ENCODE measurements at places on chromosomes 13 and 19. TPM values are rescaled to one million over a fixed set of nuclear protein-coding genes. Genes with fewer than 3 reads are reported as not detected.

DNA sequence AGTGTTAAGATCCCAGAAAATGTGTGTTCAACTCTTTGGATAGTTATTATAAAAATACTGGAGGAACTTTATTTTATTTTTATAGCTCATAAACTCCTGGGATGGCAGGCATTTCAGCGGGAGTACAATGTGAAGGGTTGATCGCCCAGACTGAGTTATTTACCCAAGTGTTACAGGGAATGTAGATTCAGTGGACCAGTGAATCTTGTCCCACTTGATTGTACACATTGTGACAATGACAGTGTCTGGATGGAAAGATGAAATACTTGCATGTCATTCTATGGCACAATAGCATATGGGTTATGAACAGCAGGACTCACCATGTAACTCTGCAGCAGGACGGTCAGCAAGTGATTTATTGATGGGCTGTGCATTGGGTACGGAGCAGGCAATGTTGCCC is 20.3 kb downstream of the OLFM4 start:
- no peaks in the 10 kb centered on the region for H3K36me3 ChIP-seq
- no peaks in the 10 kb centered on the region for H3K4me1 ChIP-seq
- H3K27me3 ChIP-seq: no peaks in the 10 kb centered on the region

GRCh38 chr13:43373400-43373799 is 350.0 kb downstream of the DNAJC15 start:
- H3K27ac ChIP-seq: no peak overlapping the region
- H3K27me3 ChIP-seq: no peaks in the 10 kb centered on the region
- no peaks in the 10 kb centered on the region for H3K4me1 ChIP-seq
- no peak overlapping the region for H3K4me3 ChIP-seq
- DNase-seq: no peak

Gene SHANK1
- total RNA-seq: 6.6 TPM

Gene NECTIN2
- total RNA-seq: 76.0 TPM

Gene HNRNPUL1
- 213 TPM for total RNA-seq

DNA sequence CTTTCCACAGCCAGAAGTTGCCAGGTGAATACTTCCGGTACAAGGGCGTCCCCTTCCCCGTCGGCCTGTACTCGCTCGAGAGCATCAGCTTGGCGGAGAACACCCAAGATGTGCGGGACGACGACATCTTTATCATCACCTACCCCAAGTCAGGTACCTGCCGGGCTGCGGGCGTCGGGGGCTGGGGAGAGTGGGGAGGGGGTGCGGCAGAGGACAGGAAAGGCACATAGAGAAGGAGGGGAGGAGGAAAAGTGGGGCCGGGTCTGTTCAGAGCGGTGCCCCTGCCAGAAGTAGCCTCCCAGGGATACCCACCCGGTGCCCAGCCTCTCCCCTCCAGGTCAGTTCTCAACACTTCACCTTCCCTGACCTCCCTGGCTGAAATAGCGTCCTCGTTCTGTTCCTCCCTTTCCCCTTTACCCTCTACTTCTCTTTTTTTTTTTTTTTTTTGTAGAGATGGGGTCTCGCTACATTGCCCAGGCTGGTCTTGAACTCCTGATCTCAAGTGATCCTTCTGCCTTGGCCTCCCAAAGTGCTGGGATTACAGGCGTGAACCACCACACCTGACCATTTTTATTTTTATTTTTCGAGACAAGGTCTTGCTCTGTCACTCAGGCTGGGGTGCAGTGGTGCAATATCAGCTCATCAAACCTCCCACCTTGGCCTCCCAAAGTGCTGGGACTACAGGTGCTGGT is 24.1 kb downstream of the SULT2B1 start:
- no peaks in the 10 kb centered on the region for H3K36me3 ChIP-seq
- H3K27ac ChIP-seq: no peak overlapping the region
- H3K4me1 ChIP-seq: peaks cover 9% of the 10 kb centered on the region
- H3K27me3 ChIP-seq: no peaks in the 10 kb centered on the region

- no peaks in the 10 kb centered on the region for H3K4me1 ChIP-seq
- H3K36me3 ChIP-seq: no peaks in the 10 kb centered on the region
- no peak overlapping the region for H3K27ac ChIP-seq
- no peak for DNase-seq
These were observed 16.8 kb downstream of the ADGRE2 start for GRCh38 chr19:14761607-14762006.

Gene HPN
- total RNA-seq: 1.7 TPM

DNA sequence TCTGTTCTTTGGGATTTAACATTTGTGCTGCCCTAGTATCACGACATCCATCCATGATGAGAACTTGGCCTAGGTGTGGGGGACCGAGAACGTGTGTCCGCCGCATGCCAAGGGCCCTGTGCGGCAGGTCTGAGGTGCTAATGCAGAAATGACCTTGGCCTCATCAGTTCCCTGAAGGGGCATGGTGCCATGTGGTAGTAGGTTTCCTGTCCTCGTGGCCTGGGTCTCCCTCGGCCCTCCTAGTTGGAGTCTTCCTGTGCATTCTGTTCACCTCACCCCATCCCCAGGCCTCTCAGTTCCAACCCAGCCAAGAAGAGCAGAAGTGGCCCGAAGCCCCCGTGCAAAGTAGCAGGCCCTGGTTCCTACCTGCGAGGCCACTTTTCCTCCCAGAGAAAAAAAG is 59.8 kb downstream of the GGACT start:
- peak; percentile 59 for DNase-seq
- no peaks in the 10 kb centered on the region for H3K4me1 ChIP-seq
- no peak overlapping the region for H3K4me3 ChIP-seq

- DNase-seq: no peak
- no peaks in the 10 kb centered on the region for H3K27me3 ChIP-seq
- no peak overlapping the region for H3K4me3 ChIP-seq
- no peaks in the 10 kb centered on the region for H3K36me3 ChIP-seq
- no peaks in the 10 kb centered on the region for H3K4me1 ChIP-seq
- H3K27ac ChIP-seq: no peak overlapping the region
These were observed 886.7 kb upstream of the PCDH20 start for GRCh38 chr13:62302341-62302740.

GRCh38 chr13:94303644-94304174 is 175.8 kb downstream of the DCT start:
- H3K27me3 ChIP-seq: no peaks in the 10 kb centered on the region
- peaks cover 7% of the 10 kb centered on the region for H3K4me1 ChIP-seq
- no peak for DNase-seq
- H3K4me3 ChIP-seq: no peak overlapping the region
- H3K36me3 ChIP-seq: no peaks in the 10 kb centered on the region
- H3K27ac ChIP-seq: no peak overlapping the region

- H3K4me1 ChIP-seq: peaks cover 56% of the 10 kb centered on the region
- no peak overlapping the region for H3K4me3 ChIP-seq
- H3K27me3 ChIP-seq: no peaks in the 10 kb centered on the region
- peaks cover 77% of the 10 kb centered on the region for H3K36me3 ChIP-seq
- DNase-seq: no peak
These were observed 13.5 kb upstream of the CCDC97 start for GRCh38 chr19:41296433-41296871.

- H3K4me3 ChIP-seq: peak within 1 kb of the TSS; percentile 68
- peaks cover 23% of the 10 kb centered on the region for H3K36me3 ChIP-seq
- H3K27ac ChIP-seq: peak within 1 kb of the TSS; percentile 98
- peaks cover 30% of the 10 kb centered on the region for H3K4me1 ChIP-seq
These were observed at the start of gene MBOAT7 for GRCh38 chr19:54189145-54189734. Gene MBOAT7 (minus strand): TSS chr19:54189580. CDS start chr19:54188508, 1,072 bp downstream.

DNA sequence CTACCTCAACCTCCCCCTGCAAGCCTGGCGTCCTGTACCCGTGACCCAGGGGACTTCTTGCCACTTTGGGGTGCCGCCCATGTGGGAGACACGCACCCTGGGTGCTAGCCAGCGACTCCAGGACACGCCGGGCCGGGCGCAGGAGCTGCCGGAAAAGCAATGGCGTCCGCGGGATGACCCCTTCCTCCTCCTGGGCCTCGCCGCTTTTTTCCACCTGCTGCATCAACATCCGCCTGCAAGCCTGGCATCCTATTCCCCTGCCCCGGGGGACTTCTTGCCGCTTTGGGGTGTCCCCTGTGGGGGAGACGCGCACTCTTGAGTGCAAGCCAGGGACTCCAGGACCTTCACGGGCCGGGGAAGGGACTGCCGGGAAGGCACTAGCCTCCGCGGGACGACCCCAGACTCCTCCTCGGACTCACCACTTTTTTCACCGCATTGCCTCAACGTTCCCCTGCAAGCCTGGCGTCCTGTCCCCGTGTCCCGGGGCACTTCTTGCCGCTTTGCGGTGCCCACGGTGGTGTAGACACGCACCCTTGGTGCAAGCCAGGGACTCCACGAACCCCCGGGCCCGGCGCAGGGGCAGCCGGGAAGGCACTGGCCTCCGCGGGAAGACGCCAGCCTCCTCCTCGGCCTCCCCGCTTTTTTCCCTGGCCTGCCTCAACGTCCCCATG is 237.8 kb downstream of the TUBA3C start:
- no peaks in the 10 kb centered on the region for H3K36me3 ChIP-seq
- H3K4me3 ChIP-seq: no peak overlapping the region
- peaks cover 4% of the 10 kb centered on the region for H3K27me3 ChIP-seq
- H3K27ac ChIP-seq: no peak overlapping the region

Gene IGFL3
- total RNA-seq: 49.4 TPM

- no peak overlapping the region for H3K4me3 ChIP-seq
- H3K4me1 ChIP-seq: peaks cover 41% of the 10 kb centered on the region
- no peaks in the 10 kb centered on the region for H3K36me3 ChIP-seq
These were observed 4.4 kb downstream of the SPC24 start for GRCh38 chr19:11151181-11151580.

DNA sequence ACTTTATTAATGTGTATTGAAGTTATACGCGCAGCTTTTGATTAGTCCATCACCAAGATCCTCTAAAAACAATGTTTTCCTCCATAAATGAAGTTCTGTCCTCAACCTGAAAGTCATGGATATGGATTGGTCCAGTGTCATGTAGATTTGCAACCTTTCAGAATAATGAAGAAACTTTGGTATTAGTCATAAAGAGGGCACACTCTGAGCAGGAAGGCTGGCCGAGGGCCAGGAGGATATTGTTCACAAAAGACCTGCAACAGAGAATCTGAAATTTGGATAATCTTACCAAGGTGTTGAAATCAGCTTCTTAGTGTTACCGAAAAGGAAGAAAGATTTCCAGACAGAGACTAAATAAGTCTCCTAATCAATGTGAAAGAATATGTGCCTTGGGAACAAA is 20.7 kb downstream of the CLDN10 start:
- H3K36me3 ChIP-seq: no peaks in the 10 kb centered on the region
- DNase-seq: no peak
- no peaks in the 10 kb centered on the region for H3K4me1 ChIP-seq
- no peak overlapping the region for H3K27ac ChIP-seq
- no peaks in the 10 kb centered on the region for H3K27me3 ChIP-seq
- H3K4me3 ChIP-seq: no peak overlapping the region

Gene CEACAM7
- 5.2 TPM for total RNA-seq

Gene LRRC8E
- total RNA-seq: 41.6 TPM

DNA sequence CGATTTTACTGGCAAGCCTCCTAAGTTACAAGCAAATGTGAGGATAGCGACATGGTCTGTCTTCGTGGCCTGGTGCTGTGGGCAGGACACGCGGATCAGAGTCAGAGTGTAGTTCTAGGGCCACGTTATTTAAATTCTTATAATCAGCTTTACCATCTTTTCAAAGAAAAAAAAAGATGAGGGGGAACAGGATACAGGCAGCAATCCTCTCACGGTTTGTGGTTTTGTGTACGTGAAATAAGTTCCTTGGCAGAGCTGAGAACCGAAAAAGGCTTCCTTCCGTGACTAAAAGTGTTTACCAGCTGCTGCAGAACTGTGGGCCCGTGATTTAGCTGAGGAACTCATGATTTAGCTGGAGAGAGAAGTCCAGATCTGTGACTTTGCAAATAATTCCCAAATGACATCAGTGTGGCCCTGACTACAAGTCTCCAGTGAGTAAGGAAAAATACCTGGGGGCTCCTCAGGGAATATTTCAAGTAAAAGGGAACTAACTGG is 27.2 kb downstream of the RCBTB2 start:
- no peaks in the 10 kb centered on the region for H3K36me3 ChIP-seq
- H3K4me3 ChIP-seq: no peak overlapping the region
- peaks cover 43% of the 10 kb centered on the region for H3K4me1 ChIP-seq
- H3K27ac ChIP-seq: peak overlapping the region; percentile 69

GRCh38 chr13:46373623-46374022 is 13.4 kb downstream of the RUBCNL start:
- no peak for DNase-seq
- no peak overlapping the region for H3K27ac ChIP-seq
- no peaks in the 10 kb centered on the region for H3K27me3 ChIP-seq

DNA sequence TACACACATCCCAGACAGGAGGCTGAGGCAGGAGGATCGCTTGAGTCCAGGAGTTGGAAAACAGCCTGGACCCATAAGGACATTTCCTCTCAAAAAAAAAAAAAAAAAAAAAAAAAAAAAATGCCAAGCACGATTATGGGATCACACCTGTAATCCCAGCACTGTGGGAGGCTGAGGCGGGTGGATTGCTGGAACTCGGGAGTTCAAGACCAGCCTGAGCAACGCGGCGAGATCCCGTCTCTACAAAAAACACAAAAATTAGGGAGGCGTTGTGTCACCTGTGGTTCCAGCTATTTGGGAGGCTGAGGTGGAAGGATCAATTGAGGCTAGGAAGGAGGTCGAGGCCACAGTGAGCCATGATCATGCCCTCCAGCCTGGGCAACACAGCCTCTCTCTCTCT is 973 bp upstream of the OCEL1 start:
- no peaks in the 10 kb centered on the region for H3K27me3 ChIP-seq
- no peak overlapping the region for H3K27ac ChIP-seq
- H3K4me3 ChIP-seq: no peak overlapping the region
- H3K4me1 ChIP-seq: peaks cover 29% of the 10 kb centered on the region
- DNase-seq: no peak

GRCh38 chr19:42068756-42069571 is 1.0 kb downstream of the GRIK5 start:
- no peaks in the 10 kb centered on the region for H3K36me3 ChIP-seq
- peak overlapping the region; percentile 10 for H3K4me3 ChIP-seq
- DNase-seq: no peak

GRCh38 chr19:54470991-54471782 is 1.9 kb downstream of the CDC42EP5 start:
- H3K27ac ChIP-seq: peak overlapping the region; percentile 82
- H3K36me3 ChIP-seq: no peaks in the 10 kb centered on the region
- peak overlapping the region; percentile 59 for H3K4me3 ChIP-seq
- no peaks in the 10 kb centered on the region for H3K27me3 ChIP-seq
- DNase-seq: peak; percentile 79

Gene LRRC25
- total RNA-seq: 0.73 TPM

GRCh38 chr19:12947702-12948611 is 2.3 kb downstream of the RAD23A start:
- peaks cover 69% of the 10 kb centered on the region for H3K36me3 ChIP-seq
- H3K27me3 ChIP-seq: no peaks in the 10 kb centered on the region
- DNase-seq: no peak
- H3K27ac ChIP-seq: no peak overlapping the region
- peaks cover 34% of the 10 kb centered on the region for H3K4me1 ChIP-seq
- no peak overlapping the region for H3K4me3 ChIP-seq
